Esophagus mucosa (tissue), 1 donor: ENCODE measurements at places on chromosomes 7 and 10. TPM values are rescaled to one million over a fixed set of nuclear protein-coding genes. Genes with fewer than 3 reads are reported as not detected.

DNA sequence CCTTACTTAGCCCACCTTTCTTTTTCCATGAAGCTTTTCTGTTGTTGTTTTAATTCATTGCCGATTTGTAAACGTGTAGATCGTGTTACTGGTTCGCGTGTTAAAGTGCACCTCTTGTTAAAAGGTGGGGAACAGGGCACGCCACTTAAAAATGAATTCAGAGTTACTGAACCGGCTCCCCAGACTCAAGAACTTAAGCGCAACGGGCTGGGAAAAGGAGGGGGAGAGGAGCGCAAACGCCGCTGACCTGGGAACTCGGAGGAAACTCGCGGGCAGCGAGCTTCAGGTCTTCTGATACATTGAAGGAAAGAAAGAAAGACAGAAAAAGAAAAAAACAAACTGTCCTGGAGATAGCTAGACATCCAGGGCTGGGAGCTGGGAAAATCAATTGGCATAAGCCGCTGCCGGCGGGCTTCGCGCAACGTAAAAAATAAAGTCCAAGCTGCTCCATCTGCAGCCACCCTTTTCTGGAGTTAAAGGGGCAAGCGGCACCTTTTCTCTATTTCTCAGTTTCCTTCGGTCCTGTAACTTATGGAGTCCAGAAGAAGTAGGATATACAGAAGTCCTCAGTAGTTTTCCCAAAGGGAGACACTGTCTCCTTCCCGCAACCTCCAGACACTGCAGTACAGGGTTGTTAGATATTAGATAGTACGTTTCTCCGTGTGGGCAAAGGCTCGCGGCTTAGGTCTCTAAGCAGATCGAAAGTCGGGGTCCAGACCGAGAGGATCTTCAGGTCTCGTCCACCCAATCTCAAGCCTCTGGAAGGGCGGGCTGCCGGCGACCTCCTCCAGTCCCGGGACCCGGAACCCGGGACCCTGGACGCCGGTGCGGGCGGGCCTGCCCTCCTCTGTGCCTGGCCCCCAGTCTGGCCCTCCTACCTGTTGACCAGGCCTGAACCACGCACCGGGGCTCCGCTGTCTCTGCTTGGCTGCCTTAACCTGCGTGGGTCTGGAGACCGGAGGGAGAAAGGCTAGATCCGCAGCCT lies 1.8 kb upstream of the DLX6 start:
- ATAC-seq = no peak

Gene PTER
- total RNA-seq = 9.7 TPM

- ATAC-seq = no peak
Measured at GRCh38 chr10:62627983-62628382, 176.5 kb upstream of the ADO start.

- no peak for ATAC-seq
Measured at GRCh38 chr7:32206987-32207386, 136.8 kb upstream of the PDE1C start.

DNA sequence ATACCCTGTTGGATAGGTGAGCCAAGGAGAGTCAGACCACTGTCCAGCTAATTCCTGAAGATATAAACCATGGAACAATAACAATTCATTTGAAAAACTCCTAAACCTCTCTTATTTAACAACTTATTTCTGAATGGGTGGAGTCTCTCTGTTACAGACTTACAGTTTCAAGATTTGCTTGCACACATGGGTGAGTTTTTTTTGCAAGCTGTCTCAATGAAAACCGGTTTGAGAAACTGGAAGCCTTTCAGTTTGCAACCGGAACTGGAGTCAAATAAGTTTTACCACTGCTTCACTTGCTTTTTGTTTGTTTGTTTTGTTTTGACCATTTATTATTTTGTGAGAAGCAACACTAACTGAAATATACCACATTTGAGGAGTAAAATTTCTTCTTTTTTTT lies 243.8 kb downstream of the MTERF1 start:
- no peak for ATAC-seq

DNA sequence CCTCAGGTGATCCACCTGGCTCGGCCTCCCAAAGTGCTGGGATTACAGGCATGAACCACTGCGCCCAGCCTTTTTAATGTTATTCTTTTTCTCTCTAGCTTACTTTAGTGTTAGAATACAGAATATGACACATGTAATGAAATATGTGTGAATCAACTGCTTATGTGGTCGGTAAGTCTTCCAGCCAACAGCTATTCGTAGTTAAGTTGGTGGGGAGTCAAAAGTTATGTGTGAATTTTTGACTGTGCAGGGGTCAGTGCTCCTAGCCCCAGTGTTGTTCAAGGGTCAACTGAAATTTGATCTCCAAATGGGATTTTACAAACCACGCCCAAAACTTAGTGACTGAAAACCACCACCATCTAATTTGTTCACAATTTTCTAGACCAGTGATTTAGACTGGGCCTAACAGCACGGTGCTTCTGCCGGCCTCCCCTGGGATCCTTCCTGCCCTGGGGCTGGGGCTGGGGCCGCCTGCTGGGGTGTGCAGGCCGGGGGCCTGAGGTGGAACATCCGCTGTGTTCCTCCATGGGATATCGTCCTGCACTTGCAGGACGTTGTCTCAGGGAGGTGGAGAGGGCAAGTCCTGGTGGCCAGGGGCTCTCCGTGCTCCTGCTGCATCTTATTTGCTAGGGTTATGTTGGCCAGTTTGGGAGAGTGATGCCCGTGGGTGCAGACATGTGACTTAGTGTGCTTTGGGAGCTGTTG lies 24.5 kb upstream of the GRB10 start:
- no peak for ATAC-seq

Gene GDF2
- not detected for total RNA-seq

Gene CPXM2
- 3.3 TPM for total RNA-seq

Gene DLX6
- not detected for total RNA-seq

DNA sequence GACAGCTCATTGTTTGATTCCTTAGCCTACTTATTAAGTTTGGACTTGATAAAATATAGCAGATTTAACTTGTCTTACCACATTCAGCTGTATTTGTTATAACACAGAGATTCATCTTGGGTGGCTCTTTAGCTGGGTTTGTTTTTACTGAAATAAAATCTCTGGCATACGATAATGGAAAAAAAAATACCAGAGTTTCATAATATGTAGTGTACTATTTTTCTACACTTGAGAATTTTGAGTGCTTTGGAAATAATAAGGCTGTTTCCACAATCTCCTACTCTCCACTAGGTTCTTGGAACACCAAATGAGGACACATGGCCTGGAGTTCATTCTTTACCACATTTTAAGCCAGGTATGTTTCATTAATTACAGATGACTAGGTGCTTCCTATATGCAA lies 218.6 kb upstream of the FZD1 start:
- no peak for ATAC-seq

GRCh38 chr7:1862560-1862959 lies 192.5 kb downstream of the ELFN1 start:
- no peak for ATAC-seq

DNA sequence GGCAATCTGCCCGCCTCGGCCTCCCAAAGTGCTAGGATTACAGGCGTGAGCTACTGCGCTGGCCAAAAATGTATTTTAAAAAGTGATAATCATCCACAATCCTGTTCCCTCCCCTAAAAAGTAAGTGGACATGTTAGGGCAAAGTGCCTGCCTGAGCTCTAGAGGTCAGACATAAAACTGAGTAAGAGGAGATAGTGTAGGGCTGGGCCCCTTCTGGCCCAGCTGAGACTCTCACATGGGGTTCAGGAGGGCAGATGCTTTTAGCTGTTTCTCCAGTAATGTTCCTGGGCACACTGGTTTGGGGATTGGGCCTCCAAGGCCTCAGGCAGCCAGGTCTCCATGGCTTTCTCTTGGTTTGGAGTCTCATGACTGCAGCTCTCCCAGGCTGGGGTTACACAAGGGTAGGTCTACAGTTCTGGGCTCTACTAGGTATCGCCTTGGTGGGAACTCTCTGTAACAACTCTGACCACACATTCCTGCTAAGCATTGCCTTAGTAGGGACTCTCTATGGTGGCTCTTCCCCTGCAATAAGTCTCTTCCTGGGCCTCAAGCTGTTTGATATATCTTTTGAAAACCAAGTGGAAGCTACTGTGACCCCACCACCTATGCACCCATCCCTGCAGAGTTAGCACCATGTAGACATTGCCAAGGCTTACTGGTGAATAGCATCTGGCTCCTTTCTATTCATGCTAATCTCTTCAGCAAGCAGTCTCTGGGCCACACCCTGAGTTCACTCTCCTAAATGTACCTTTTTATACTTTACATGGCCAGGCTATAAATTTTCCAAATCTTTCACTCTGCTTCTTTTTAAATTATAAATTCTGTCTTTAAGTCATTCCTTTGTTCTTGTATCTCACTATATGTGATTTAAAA lies 6.9 kb upstream of the NUDCD3 start:
- ATAC-seq = peak; percentile 60

DNA sequence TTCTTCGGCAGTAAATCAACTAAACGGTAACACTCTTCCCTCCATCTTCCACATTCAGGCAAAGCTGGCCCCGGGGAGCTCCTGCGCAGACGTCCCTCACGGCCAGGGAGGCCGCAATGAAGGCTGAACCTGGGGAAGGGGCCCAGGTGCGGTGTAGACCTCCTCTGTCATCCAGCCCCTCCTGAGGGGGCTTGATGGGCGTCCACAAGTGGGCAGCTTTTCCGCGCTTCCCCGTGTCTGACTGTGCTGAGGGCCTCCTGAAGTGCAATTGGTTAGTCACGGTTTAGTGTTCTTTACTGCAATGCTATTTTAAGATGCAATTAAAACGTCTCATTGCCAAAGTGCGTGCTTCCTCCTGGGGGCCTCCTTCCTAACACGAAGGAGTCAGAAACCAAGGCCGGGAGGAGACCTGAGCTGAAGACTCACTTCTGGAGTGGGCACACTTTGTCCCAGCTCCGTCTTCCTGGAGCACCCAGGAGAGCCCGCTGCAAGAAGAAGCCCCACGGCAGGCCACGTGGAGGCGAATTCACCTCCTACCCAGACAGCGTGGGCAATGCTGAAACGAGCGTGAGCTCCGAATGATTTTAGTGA lies 173.3 kb downstream of the ELFN1 start:
- ATAC-seq = no peak

- ATAC-seq = peak; percentile 71
Measured at GRCh38 chr7:20542594-20542993, 72.9 kb upstream of the ABCB5 start.

DNA sequence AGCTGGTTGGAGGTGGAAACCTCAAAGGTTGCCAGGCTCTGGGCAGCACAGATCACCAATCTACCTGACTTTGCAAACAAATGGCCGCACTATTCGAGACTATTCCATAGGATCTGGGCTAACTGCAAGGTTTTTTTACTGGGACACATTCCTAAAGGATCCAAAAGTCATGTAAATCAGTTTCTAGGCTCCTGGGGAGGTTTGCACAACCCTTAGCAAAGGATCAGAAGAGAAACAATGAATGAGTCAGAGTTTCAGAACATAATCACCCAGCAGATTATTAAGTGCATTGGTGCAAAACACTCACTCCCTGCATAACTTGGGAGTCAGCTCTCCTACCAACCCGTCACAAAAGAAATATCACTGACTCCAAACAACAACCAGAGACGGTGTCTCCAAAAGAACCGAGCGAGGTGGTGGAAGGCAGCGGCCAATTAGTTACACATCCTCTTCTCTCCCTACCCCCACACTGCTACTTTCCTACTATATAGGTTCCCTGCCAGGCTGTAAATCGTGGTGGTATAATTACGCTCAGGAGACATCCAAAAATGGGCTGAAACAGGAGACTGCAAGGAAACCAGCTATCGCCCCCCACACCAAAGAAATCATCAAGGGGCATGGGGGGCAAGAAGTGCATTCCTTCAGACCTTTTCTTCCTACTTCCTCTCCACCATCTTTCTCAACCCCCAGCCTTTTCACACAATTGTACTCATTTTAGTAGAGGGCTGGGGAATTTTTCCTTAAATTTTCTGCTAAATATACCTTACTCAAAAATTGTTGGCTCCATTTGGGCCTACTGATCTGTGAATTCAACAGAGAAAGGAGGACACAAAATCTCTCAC lies 3.2 kb downstream of the UBE2H start:
- peak; percentile 83 for ATAC-seq

- ATAC-seq = no peak
Measured at GRCh38 chr7:86914551-86914950, 144.9 kb downstream of the ELAPOR2 start.

Gene LBX1
- not detected for total RNA-seq
